ENCODE measurements at places on chromosomes 4 and X. TPM values are rescaled to one million over a fixed set of nuclear protein-coding genes. Genes with fewer than 3 reads are reported as not detected.

NXT2 gene
- total RNA-seq, result 3.6 TPM

DNA sequence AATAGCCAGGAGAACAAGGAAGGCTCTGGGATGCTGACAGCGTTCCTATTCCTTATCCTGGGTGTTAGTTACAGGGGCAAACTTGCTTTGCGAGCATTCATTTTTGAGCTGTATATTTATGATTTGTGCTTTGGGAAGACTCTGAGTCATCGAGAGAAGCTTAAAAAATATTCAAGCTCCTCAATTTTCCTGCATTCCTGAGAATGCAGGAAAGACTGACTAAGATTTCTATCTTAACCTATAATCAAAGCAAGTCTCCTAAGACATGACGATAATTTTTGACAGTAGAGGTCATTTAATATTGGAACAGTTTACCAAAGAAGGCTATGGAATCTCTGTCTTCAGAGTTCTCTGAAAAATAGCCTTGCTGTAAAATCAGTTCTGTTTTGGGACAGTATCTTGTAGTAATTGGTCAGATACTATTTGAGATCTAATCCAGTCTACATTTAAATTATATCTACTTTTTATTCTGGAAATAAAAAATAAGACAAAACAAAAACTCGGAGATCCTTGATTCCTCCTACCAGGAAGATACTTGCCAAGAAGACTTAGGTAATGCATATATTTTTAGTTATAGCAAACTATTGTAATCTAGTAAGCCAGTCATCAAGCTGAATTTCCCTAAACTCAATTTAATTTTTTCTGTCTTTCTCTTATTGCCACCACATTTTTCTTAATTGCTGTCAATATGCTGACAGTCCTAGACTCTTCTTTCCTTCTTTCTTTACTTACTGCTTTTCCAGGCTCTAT, 31.7 kb downstream of the BBS12 start:
- H3K36me3 ChIP-seq, result no peaks in the 10 kb centered on the region
- H3K4me1 ChIP-seq, result no peaks in the 10 kb centered on the region
- DNase-seq, result no peak
- no peak overlapping the region for H3K27ac ChIP-seq
- no peaks in the 10 kb centered on the region for H3K27me3 ChIP-seq

GRCh38 chr4:32061916-32062315, 1341.7 kb downstream of the PCDH7 start:
- no peaks in the 10 kb centered on the region for H3K27me3 ChIP-seq
- H3K27ac ChIP-seq, result no peak overlapping the region
- H3K4me3 ChIP-seq, result no peak overlapping the region
- H3K36me3 ChIP-seq, result no peaks in the 10 kb centered on the region

- peak; percentile 85 for DNase-seq
- peak overlapping the region; percentile 48 for H3K27ac ChIP-seq
- H3K4me1 ChIP-seq, result peaks cover 7% of the 10 kb centered on the region
- H3K27me3 ChIP-seq, result no peaks in the 10 kb centered on the region
- H3K4me3 ChIP-seq, result peak overlapping the region; percentile 53
- no peaks in the 10 kb centered on the region for H3K36me3 ChIP-seq
These were observed 45.9 kb upstream of the CDKN2AIP start for GRCh38 chr4:183398298-183399125.

All from sigmoid colon (tissue), 7 donors.